CD4-positive, alpha-beta memory T cell (primary cell): ENCODE measurements at places on chromosomes 5 and 9. TPM values are rescaled to one million over a fixed set of nuclear protein-coding genes. Genes with fewer than 3 reads are reported as not detected.

- no peaks in the 10 kb centered on the region for H3K4me1 ChIP-seq
- no peaks in the 10 kb centered on the region for H3K27me3 ChIP-seq
- H3K27ac ChIP-seq = no peak overlapping the region
- H3K4me3 ChIP-seq = no peak overlapping the region
- no peaks in the 10 kb centered on the region for H3K36me3 ChIP-seq
- DNase-seq = no peak
These were observed 313.6 kb downstream of the ARHGEF28 start for GRCh38 chr5:73939557-73939956.

- H3K27me3 ChIP-seq = no peaks in the 10 kb centered on the region
- H3K36me3 ChIP-seq = no peaks in the 10 kb centered on the region
- no peak for DNase-seq
- no peak overlapping the region for H3K27ac ChIP-seq
- H3K4me3 ChIP-seq = no peak overlapping the region
These were observed 39.4 kb upstream of the CTSV start for GRCh38 chr9:97078362-97078761.

DNA sequence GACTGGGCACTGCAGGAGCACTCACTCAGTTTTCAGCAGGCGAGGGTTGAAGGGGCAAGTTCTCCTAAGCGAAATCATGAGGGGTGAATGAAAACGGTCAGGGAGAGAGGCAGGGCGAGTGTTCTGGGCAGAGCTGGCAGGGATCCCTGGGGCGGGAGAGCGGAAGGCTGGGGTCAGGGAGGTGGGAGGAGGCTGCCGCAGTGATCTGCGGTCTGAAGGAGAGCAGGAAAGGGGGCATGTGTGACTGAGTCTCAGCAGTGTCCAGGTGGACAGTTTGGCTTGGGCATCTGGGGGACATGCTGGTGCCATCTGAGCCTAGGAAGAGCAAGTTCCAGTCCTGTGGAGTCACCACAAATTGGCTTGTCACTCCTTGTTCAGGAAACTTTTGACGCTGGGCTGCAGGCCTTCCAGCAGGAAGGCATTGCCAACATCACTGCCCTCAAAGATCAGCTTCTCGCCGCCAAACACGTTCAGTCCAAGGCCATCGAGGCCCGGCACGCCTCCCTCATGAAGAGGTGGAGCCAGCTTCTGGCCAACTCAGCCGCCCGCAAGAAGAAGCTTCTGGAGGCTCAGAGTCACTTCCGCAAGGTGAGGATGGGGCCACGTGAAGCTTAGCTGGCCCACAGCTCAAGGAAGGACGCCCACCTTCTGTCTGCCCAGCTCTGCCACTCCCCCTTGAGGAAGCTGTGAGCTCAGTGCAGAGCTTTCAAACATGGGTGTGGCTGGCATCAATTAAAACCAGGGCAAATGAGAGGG, 31.1 kb downstream of the DYNC2I2 start:
- no peak overlapping the region for H3K4me3 ChIP-seq
- H3K36me3 ChIP-seq = peaks cover 83% of the 10 kb centered on the region
- DNase-seq = no peak

The DPYSL3 gene
- total RNA-seq = 0.25 TPM

The CENPK gene
- 15.4 TPM for total RNA-seq

The RASEF gene
- not detected for total RNA-seq

The FRMD3 gene
- 1.1 TPM for total RNA-seq

The PIP5K1B gene
- not detected for total RNA-seq

The TOMM5 gene
- total RNA-seq = 51.1 TPM
